ENCODE measurements at places on chromosomes 16 and 17.

DNA sequence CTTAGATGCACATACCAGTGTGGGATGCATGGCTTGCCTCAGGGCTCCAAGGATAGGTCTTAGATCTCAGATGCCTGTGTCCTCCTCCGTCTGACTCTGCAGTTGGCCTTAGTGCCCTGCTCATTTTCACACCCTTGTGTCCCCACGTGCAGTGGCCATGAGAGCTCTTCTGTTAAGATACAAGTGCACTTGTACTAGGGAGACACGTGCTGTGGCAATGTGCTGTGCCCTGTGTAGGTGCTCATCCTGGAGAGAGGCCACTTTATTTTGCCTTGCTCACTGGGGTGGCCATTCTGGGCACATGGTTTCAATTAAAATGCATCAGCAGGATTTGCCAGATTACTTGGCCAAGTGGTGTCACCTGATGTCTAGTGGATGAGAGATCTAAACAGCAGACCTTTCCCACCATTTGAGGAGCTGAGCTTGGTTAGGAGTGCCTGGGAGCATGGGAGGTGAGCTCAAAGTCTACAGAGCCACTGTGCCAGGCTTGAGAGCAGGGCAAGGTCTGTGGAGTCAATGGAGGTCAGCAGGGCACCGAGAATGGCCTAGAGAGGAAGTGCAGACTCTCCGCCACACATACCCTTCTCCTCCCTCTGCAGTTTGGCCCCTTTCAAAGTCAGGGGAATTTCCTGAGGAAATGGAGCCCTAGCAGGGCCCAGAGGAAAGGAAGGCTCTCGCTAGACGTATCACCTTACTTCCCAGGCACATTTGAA is 25.2 kb upstream of the SMPD3 start:
- DNase-seq: no peak

DNA sequence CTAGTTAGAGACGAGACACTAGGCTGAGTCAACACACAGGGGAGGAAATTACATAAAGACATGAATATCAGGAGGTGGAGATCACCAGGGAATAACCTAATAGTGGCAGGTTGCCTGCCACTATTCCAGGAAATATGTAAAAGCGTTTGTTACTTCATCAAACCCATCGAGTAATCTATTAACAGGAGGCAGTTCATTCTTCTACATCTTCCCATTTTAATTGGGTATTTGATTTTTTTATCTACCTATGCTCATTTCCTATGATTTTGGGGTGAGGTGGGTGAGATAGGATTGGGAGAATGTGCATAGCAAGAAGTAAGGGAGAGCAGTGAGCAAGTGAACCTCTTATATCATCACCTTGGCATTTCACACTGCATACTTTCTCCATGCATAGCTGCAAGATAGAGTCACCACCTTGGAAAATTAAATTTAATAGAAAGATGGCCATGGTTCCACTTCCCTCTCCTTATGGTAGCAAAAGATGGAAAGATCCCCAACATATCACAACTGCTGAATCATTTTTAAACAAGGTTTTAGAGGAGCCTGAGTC is 312.2 kb downstream of the TMEM114 start:
- no peak for DNase-seq

- no peak for DNase-seq
Observed at GRCh38 chr17:8946476-8946875, 19.0 kb downstream of the PIK3R5 start.

- DNase-seq: no peak
Observed at GRCh38 chr17:17189559-17189958, 16.6 kb downstream of the PLD6 start.

GRCh38 chr17:6700948-6701307 is 12.2 kb downstream of the SLC13A5 start:
- no peak for DNase-seq

GRCh38 chr17:31787857-31788570 is 71.0 kb downstream of the COPRS start:
- no peak for DNase-seq

- DNase-seq: no peak
Observed at GRCh38 chr16:26120729-26121128, 429.0 kb downstream of the HS3ST4 start.

GRCh38 chr16:1094124-1094479 is 1.9 kb downstream of the C1QTNF8 start:
- no peak for DNase-seq

DNA sequence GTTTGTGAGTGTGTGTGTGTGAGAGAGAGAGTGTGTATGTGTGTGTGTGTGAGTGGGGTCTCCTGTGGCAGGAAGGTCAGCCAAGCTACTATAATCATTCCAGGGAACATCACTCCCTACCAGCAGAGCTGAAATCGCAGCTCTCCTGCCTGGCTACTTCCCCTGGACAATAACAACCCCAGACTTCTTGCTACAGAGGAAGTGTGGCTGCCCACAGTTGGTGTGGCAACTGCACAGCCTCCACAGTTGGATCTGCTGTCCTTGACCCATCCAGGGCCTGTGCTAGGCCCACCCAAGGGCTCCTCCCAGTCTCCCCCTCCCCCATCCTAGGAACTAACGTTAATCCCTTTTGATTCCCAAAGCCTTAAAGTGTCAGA is 1.5 kb downstream of the SLC13A5 start:
- no peak for DNase-seq

DNA sequence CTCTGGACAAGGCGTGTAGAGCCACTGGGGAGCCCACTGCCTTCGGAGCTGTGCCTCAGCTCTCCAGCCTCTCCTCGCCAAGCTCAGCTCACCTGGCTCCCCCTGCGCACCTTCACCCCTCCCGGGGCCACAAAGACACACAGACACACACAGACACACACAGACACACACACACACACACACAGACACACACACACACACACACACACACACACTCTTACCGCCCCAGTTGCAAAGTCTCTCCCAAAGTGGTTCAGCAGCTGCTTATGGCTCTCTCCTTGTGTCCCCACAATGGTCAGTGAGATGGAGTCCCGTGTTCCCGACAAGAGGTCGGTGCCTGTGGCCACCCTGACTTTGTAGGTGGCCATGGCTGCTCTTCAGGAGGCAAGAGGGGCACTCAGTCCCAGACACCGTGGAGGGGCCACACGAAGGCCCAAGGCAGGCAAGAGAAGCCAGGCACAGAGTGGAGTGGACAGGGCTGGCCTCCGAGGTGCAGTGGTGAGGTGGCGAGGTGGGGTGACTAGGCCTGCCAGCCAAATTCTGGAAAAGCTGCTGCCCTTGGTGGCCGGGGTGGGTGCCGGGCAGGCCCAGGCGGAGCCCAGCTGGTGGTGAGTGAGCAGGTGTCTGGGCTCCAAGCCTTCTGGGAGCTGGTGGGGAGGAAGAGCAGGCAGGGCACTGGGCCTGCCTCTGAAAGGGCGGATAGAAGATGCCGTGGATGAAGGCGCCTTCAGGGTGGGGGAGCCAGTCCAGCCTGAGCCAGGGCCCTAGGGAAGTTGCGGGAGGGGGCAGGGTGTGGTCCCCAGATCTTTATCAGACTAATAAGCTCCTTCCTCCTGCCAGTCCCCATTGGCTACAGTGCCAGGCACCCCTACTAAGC is at the start of gene ALOX12B:
Gene ALOX12B, minus strand, starts transcription at position 642 of the 877 bp plus-strand sequence. Its CDS starts 274 bp downstream, at position 368.
- no peak for DNase-seq

- no peak for DNase-seq
Observed at GRCh38 chr17:36761203-36761950, 160.0 kb downstream of the MRM1 start.
